ENCODE measurements at places on chromosomes 1 and 21. TPM values are rescaled to one million over a fixed set of nuclear protein-coding genes. Genes with fewer than 3 reads are reported as not detected.

DNA sequence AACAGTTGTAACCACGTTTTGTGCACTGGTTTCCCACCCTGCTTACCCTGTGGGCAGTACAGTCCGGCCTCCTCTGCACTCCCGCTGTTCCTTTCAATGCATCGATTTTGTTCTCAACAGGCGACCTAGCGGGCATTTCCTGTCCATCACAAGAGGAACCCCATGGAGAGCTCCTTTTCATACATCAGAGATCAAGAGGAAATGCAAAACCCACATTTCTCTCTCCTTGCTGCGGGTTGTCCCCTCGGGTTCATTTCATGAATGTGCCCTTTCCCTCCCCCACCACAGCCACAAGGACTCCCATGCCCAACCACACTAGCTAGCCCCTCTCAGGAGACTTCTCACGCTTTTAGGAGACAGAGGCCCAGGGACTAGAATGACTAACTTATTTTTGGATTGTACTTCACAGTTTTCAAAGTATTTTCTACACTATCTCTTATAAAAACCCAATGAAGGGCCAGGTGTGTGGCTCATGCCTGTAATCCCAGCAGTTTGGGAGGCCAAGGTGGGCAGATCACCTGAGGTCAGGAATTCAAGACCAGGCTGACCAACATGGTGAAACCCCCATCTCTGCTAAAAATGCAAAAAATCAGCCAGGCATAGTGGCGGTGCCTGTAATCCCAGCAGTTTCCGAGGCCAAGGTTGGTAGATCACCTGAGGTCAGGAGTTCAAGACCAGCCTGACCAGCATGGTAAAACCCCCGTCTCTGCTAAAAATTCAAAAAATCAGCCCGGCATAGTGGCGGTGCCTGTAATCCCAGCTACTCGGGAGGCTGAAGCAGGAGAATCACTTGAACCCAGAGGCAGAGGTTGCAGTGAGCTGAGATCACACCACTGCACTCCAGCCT, 18.4 kb downstream of the ATP1A4 start:
- DNase-seq: no peak

DNA sequence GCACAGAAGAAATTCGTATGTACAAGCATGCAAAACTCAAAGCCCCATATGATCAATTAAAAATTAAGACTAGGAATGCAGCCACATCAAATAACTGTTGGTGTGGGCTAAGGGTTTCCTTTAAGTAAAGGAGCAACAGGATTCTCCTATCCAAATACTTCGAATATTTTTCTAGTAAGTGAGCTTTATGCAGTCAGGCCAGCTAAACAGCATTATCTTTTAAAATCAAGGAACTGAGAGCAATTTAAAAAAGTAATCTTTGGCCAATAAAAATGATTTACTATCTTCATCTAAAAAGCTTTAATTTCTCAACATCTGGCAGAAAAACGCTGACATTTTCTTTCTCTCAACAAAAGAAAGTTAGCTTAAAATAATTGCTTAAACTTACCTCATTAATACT, 19.8 kb downstream of the CNN3 start:
- no peak for DNase-seq

DNA sequence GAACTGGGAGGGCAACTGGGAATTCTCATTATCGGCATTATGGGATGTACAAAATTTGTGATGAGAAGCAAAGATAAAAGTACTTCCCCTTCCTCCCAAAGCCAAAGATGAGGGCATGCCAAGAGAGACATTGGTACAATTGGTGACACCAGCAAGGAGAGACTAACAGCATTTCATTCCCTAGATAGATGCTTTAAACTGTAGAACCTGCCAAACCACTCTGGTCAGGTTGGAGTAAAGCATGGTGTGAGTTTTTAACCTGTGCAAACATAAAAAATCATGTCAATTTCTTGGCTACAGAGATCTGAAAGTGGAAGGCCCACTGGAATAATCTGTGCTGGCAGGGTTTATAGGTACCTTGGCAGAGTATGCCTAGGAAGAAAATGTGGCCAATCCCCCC, 19.4 kb downstream of the CTXND2 start:
- DNase-seq: no peak

DNA sequence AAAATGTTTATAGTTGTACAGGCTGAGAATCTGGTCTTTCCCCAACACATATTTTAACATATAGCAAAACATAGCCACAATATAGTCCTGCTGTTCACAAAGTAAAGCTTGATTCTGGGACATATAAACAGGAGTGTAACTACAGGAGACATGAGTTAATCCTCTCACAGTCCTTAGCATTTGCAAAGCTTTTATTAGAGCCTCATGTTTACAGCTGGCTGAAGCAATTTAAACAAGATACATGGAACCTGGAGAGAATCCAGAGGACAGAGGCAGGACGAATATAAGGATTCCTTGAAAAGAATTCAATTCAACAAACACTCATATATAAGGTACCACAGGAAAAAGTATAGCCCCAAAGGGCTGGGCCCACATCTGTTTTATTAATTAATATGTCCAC, 163.4 kb downstream of the ADGRL4 start:
- no peak for DNase-seq

DNA sequence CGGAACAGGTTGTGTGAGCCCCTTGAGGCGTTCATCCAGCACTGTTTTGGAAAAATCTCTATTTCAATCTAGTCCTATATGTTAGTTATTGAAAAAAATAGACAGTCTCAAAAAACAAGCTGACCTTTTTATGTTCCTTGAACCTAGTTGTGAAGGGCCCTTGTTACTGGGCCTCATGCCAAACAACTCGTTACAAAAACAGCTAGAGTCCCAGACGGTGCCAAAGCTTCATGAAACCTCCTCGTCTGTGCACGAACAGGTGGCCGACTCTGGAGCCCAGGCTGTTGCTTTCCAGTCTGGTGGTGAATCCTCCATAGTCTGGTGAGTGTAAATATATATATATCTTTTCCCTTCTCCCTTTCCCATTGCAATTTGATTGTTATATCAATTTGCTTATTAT, at the start of gene CHIA:
Gene CHIA (plus strand): TSS at position 222 of the 400 bp plus-strand sequence. CDS start 19,617 bp downstream, outside the sequence.
- peak; percentile 76 for DNase-seq

DNA sequence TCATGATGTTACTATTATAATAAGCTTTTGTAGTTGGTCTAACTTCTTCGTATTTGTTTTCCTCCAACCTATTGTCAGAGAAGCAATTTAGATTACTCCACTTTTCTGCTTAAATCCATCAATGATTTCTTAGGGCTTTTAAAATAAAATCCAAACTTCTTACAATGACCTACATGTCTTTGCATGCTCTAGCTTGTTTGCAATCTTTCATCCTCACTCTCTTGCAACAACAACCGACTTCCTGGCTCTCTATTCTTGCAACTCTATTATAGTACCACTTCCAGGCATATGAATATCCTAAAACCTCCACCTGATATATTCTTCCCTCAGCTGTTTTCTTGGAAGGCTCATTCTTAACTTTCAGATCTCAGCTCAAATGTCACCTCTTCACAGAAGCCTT, 1288.7 kb downstream of the PLA2G4A start:
- no peak for DNase-seq

DNA sequence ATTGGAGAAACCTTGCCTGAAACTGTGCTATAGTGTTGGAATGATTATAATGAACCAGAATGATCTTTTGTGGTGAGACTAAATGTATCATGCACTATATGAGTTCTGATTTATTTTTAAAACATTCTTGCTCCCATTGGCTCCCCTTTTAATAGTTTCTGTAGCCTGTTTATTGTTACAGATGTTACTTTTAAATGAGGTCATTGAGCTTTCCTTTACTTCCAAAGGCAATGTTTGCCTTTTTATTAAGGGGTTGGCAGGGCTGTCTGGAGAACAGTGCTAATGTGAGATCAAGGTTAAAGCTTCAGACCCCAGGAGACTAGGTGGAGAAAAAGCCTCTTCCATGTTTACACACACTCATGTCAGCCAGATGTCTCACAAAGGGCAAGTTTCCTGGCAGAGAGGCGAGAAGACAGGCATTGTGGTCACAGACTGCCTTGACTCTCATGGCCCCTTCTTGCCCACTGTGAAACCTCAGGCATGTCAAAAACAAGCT, 120.6 kb upstream of the RAVER2 start:
- DNase-seq: peak; percentile 25

- DNase-seq: no peak
These were observed 56.9 kb downstream of the KLHDC7A start for GRCh38 chr1:18537386-18538306.

GRCh38 chr1:151309811-151310323, 17.3 kb downstream of the PI4KB start:
- DNase-seq: no peak

- DNase-seq: no peak
These were observed 124.4 kb downstream of the TOMM20 start for GRCh38 chr1:235004276-235004675.

- DNase-seq: peak; percentile 52
These were observed 32.2 kb upstream of the CYP4X1 start for GRCh38 chr1:46991083-46991923.

- no peak for DNase-seq
These were observed 18.6 kb upstream of the TMEM52 start for GRCh38 chr1:1937549-1938275.

DNA sequence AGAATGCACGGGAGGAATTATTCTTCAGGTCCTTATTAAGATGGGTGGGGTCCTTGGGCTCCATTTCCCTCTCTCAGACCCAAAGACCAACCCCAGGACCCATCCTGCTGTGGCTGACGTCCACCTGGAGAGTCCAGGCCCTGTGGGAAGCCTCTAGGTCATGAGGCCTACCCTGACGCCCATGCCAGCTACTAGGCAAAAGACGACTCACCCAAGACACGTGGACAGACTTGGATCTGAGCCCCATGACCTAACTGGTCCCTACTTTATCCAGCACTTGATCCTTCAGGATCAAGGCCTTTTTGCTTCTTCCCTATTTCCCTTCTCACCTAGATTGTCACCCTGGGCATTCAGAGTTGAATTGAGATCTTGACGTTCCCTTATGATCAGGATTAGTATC, 56.0 kb upstream of the CASZ1 start:
- DNase-seq: no peak

GRCh38 chr1:201562257-201562656, 23.3 kb downstream of the NAV1 start:
- DNase-seq: peak; percentile 90

DNA sequence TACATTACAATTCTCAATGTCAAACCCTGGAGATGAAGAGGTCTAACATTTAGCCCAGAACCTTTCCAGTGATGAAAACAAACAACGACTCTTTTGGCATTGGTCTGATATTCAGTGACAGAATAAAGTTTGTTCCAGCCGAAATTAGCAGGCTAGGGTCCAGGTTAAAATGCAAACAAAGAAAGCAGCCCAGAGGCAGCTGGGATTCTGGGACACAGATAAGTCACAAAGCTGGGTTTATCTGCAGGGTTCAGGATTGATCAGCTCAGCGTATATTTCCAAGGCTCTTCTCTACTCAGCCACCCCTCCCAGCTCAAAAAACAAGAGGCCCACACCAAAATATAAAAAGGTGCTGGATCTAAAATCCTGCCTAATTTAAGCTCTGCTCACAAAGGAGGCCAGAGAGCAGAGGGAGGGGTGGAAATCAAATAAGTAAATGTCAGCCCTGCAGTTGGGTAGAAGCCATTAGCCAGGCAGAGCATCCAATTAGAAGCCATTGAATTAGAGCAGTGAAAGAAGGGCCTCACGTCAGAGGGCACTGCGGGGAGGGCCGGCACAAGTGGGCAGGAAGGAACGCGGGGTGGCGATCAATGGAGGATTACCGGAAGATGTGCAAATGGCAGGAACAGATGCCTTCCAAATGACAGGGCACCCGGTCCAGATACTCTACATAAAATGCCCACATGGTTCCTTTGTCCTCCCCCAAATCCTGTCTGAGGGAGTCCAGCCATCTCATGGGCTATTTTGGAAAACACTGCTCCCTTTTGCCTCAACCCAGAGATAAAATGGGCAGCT, 3.2 kb upstream of the KLHDC8A start:
- DNase-seq: no peak

DNA sequence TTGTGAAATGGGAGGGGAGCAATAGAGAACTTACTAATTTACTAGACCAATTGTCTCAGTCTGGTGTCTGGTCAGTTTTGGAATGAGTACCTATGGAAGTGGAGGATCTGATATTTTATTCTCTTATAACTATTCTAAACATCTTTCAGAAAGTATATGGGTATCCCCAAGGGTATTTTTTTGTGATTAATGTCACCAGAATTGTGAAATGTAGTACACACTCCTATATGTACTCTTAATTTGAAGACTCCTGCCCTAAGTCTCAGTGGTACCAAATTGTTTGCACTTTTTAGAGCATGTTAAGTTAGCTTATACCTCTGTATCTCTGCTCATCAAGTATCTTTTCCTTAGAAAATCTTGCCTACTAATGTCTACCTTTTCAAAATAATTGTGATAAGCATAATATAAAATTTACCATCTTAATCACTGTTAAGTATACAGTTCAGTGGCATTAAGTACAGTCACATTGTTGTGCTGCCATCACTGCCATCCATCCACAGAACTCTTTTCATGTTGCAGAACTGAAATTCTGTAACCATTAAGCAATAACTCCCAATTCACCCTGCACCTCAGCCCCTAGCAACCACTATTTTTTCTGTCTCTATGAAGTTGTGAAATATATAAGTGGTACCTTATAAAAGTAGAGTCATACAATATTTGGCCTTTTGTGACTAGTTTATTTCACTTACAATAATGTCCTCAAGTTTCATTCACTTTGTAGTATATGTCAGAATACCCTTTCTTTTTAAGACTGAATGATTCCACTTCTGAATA, 40.5 kb downstream of the SLC30A7 start:
- no peak for DNase-seq

- no peak for DNase-seq
These were observed 140.2 kb downstream of the FAM78B start for GRCh38 chr1:166026555-166026954.

DNA sequence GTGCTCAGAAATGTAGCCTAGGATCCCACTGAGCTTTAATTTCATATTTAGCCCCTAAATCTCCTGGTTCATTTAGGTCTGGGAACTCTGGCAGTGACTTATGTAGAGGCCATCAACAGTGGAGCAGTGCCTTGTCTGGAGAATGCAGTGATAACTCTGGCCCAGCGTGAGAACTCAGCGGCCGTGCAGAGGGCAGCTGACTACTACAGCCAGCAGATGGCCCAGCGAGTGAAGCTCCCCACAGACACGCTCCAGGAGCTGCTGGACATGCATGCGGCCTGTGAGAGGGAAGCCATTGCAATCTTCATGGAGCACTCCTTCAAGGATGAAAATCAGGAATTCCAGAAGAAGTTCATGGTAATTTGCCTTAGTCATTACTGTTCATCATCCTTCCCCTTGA, 17.8 kb downstream of the GBP6 start:
- no peak for DNase-seq

NUAK2 gene
- 2.8 TPM for total RNA-seq

LRRC38 gene
- not detected for total RNA-seq

RSPH1 gene
- total RNA-seq: 0.52 TPM

PLD5 gene
- total RNA-seq: 16.1 TPM
